Cerebellar nuclear complex (tissue), 1 donor: ENCODE measurements at places on chromosomes 2 and 18.

DNA sequence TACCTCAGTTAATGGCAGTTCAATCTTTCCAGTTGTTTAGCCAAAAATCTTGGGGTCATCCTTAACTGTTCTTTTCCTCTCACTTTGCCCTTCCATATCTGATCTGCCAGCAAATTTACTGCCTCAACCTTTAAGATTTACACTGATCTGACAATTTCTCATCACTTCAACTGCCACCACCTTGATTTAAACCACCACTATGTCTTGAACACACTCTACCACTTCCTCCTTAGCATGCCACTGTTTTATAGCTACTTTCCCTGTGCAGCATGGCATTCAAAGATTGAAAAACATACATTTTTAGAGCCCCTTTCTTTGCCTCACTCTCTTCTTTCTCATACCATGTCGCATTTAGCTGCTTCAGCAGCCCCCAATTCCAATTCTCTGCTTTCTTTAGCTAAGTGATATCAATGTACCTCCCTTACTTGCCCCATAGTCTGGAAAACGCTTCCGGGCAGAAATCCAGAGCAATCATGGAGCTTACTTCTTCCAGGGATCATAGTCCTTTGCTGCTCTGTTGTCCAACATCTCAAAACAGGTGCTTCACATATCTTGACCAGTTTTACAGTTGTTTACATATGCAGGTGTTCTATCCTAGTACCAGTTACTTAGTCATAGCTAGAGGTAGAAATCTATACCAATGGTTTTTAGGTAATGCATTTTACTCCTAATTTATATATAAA lies 10.9 kb downstream of the PGAP1 start:
- no peak for DNase-seq

- no peak for DNase-seq
These were observed at the start of gene BCL11A for GRCh38 chr2:60553495-60554073. Gene BCL11A, minus strand, starts transcription at chr2:60553654. Its CDS starts 384 bp downstream, at chr2:60553270.

DNA sequence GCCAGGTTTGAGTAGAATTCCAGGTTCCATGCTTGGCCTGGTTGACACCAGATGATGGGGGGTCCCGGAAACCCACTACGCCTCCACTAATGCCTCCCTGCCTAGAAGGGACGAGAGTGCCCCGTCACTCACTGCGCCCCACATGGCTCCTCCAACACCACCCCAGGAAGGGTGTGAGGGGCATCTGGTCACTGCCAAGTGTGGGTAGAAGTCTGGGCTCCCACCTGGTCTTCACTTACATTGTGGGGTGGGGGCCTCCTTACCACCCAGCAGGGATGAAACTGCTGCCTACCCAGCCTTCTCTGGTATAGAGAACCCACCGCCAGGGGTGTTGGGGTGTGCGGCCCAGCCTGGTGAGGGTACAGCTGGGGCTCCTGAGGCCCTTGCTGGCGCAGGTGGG lies 65.2 kb upstream of the B3GNT7 start:
- DNase-seq = no peak

- DNase-seq = peak; percentile 35
These were observed 21.3 kb downstream of the HNRNPLL start for GRCh38 chr2:38581193-38582147.

DNA sequence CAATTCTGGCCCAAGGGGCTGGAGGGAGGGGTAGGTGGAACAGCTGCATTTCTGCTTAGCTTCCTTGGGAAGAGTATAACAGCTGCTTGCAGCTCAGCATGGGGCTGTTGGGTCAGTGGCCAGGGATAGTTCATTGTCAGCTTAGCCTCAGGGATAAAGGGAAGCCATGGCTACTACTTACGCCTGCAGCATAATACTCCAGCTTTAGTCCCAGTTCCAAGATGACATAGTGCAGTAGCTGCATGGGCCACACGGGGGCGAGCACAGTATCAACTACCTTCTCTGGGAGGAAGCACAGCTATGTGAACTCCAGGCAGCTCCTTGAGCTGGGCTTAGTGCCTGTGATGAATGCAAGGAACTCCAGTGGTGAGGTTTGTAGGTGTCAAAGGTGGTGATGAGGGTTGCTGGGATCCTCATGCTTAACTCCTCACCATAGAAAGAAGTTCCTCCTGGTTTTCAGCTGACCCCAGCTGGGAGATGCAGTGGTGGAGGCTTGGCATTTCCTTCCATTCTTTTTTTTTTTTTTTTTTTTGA lies 35.4 kb upstream of the RHOB start:
- DNase-seq = no peak

GRCh38 chr18:72171596-72171995 lies 372.5 kb downstream of the CBLN2 start:
- no peak for DNase-seq
